Stimulated activated CD4-positive, alpha-beta T cell treated with anti-CD3 and anti-CD28 coated beads, Interleukin-4, amount 100 ng/mL, for 1 hour (primary cell): ENCODE measurements at places on chromosomes 2 and 18.

DNA sequence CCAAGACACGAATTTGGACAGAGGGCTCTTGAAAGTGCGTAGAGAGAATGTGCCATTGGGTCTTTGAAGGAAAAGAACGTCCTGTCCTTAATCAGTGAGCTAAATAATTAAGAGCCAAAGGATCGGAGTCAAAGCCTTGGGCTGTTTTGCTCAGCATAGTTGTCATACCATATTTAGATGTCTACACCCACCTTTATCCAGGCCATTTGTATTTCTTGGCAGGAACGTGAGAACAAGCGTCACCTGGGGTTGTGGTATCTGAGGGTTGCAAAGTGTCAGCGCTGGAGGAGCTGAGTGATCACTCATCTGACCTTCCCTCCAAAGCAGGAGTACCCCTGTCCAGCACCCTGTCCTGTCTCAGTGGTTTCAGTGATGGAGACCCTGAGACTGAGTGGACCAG, 4.5 kb downstream of the LPIN1 start:
- no peak for DNase-seq

GRCh38 chr2:80007777-80008503, 296.6 kb downstream of the LRRTM1 start:
- no peak for DNase-seq

- no peak for DNase-seq
Observed at GRCh38 chr2:19070886-19071285, 287.5 kb downstream of the OSR1 start.

- no peak for DNase-seq
Observed at GRCh38 chr2:237818066-237818473, 19.5 kb downstream of the RBM44 start.
